Activated T-cell treated with anti-CD3 and anti-CD28 coated beads for 48 hours (primary cell): ENCODE measurements at places on chromosomes 6 and 20.

GRCh38 chr6:5142915-5143314 is 57.8 kb downstream of the PPP1R3G start:
- DNase-seq = no peak

GRCh38 chr6:24428615-24429014 is 25.9 kb downstream of the MRS2 start:
- no peak for DNase-seq

GRCh38 chr6:54971825-54972224 is 125.3 kb downstream of the FAM83B start:
- DNase-seq = no peak

GRCh38 chr6:39927159-39927558 is 7.1 kb downstream of the MOCS1 start:
- DNase-seq = no peak

- no peak for DNase-seq
Observed at GRCh38 chr6:83948851-83949250, 84.7 kb upstream of the MRAP2 start.

DNA sequence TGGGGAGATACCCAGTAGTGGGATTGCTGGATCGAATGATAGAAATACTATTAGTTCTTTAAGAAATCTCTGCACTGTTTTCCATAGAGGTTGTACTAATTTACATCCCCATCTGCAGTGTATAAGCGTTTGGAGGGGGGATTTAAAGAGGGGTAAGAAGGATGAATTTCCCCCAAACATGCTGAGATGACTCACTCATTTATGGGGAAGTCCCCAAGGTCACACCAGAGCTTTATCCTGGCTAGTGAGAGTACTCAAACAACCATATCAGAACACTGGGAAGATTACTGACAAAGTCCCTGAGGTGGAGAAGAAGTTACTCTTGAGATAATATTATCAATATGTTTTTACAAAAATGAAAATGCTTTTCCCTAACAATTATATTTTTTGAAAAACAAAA is 44.0 kb downstream of the ROS1 start:
- no peak for DNase-seq

- no peak for DNase-seq
Observed at GRCh38 chr6:100897671-100898070, 16.5 kb upstream of the ASCC3 start.
